Bronchial smooth muscle cell (primary cell): ENCODE measurements at places on chromosomes 4 and X. TPM values are rescaled to one million over a fixed set of nuclear protein-coding genes. Genes with fewer than 3 reads are reported as not detected.

KDR gene
- total RNA-seq, result 0.16 TPM in 1 of 2 replicates, not detected in the other

TTC29 gene
- total RNA-seq, result not detected in 2 replicates

CXCL8 gene
- 0.17 and 1.9 TPM in 2 replicates for total RNA-seq

BCAP31 gene
- total RNA-seq, result 116 and 155 TPM in 2 replicates

SRPK3 gene
- total RNA-seq, result 0.32 and 0.43 TPM in 2 replicates

PTTG2 gene
- not detected in 2 replicates for total RNA-seq

DNAJB14 gene
- 26.5 and 40.8 TPM in 2 replicates for total RNA-seq

ZNF141 gene
- 4.8 and 8.0 TPM in 2 replicates for total RNA-seq

LCORL gene
- 6.5 and 6.7 TPM in 2 replicates for total RNA-seq

EPGN gene
- 0.32 TPM in 1 of 2 replicates, not detected in the other for total RNA-seq
